Esophagus squamous epithelium (tissue), 5 donors: ENCODE measurements at places on chromosomes 3 and 15.

GRCh38 chr15:89004726-89005030 is 83.6 kb upstream of the ABHD2 start:
- DNase-seq: no peak

- no peak for DNase-seq
Measured at GRCh38 chr3:33277193-33277882, at the start of gene FBXL2. FBXL2 (plus strand) TSS chr3:33277442; CDS start chr3:33277513, 71 bp downstream.

- no peak for DNase-seq
Measured at GRCh38 chr3:51622868-51623267, 48.2 kb upstream of the TEX264 start.

DNA sequence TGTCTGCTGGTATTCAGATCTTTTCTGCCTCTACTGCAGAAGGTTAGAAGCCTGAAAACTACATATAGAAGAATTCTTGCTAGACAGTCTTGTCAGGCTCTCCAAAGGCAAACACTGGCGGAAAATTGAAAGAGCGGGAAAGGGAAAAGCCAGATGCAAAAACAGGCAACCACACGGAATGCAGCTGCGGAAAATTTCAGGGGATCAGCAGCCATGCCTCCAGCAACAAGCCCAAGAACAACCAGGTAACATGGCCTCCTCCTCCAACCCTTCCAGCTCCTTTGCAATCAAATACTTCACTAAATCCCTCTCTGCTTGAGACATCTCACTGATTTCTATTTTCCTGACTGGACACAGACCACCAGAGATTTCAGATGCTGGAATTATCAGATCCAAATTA is 9.6 kb downstream of the UBP1 start:
- DNase-seq: no peak

DNA sequence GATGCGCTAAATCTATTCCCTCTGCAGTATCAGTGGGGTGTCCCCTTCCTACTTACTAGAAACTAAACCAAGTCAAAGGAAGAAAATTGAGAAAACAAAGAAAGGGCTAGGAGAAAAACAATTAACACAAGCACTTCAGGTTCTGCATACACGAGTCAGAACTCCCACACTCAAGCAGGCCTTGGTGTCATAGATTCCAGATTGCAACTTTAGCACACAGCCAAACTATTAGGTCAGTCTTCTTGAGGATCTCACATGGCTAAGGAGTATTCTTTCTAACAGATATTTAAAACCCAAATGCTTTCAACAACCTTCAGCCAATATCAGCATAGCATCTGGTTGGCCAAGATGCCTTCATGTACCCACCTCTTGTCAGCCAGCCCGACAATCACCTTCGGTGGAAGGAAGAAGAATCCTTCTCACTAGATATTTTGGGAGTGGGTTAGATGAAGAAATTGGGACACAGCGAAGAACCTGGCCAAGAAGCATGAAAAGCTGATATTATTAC is 340.0 kb downstream of the VPS13C start:
- no peak for DNase-seq

DNA sequence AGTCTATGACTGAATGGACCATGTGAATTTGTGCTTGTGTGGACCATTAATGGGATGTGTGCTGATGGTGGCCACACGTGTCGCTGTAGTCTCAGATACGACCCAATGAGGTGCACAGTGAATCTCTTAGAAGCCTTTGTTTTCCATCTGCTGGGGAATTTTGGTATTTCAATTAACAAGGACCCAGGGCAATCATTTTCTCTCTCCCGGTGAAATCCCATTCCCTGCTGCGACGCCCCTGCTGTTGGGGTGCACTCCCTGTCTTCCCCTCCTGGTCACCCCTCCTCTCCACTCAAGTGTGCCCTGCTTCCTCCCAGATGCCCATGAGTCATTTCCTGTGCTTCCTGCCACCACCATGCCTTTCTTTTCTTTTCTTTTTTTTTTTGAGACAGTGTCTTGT is 32.7 kb downstream of the EBLN2 start:
- no peak for DNase-seq

GRCh38 chr15:43930079-43930478 is 103.3 kb downstream of the WDR76 start:
- DNase-seq: no peak

- no peak for DNase-seq
Measured at GRCh38 chr3:124520970-124521369, 209.3 kb upstream of the UMPS start.

DNA sequence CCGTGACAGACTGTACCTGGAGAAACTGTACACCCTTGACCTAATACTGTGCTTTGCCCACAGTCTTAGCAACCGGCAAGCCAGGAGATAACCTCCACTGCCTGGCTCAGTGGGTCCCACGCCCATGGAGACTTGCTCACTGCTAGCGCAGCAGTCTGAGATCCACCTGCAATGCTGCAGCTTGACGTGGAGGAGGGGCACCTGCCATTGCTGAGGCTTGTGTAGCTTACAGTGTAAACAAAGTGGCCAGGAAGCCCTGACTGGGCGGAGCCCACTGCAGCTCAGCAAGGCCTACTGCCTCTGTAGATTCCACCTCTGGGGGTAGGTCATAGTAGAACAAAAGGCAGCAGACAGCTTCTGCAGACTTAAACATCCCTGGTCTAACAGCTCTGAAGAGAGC is 189.3 kb downstream of the EDEM1 start:
- DNase-seq: no peak

GRCh38 chr15:94857466-94857865 is 626.1 kb downstream of the MCTP2 start:
- no peak for DNase-seq

GRCh38 chr15:48722764-48723661 is 77.5 kb upstream of the FBN1 start:
- no peak for DNase-seq

- no peak for DNase-seq
Measured at GRCh38 chr15:73325191-73325861, 43.4 kb downstream of the HCN4 start.

DNA sequence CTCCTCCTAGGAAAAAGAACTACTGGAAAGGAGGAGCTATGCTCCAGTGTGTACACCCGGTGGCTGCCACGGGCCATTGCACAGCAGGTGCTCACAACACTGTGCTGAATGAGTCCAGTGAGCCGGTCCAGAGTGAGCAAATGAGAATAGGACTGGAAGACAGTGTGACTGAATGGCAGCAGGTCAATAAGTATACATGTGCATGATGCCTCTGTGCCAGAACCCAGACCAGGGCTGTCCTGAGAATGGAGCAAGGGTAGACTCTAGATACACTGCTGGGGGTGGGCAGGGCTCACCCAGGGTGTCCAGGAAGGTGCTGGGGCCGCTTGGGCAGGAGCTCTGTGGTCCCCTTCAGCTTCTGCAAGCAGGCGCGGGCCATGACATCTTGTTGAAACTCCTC is 8.3 kb downstream of the POLG start:
- no peak for DNase-seq

GRCh38 chr3:23915537-23916108 is 1.2 kb downstream of the NKIRAS1 start:
- DNase-seq: no peak

GRCh38 chr3:11495948-11496557 is 147.7 kb downstream of the VGLL4 start:
- DNase-seq: no peak

DNA sequence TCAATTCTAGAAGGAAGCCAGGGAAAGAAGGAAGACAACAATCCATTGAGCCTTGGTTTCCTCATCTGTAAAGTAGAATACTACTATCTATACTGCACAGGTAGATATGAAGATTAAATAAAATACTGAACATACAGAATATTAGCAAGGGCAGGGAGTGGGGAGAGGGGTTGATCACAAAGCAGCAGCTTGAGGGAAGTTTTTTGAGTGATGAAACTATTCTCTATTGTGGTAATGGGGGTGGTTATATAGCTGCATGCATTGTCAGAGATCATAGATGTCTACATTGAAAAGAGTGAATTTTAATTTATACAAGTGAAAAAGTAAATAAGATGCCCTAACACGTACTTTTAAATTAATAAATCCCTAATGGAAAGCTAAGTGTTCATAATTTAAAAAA is 242.6 kb upstream of the LRTM1 start:
- no peak for DNase-seq

- no peak for DNase-seq
Measured at GRCh38 chr3:49780080-49780974, 6.0 kb downstream of the IP6K1 start.

DNA sequence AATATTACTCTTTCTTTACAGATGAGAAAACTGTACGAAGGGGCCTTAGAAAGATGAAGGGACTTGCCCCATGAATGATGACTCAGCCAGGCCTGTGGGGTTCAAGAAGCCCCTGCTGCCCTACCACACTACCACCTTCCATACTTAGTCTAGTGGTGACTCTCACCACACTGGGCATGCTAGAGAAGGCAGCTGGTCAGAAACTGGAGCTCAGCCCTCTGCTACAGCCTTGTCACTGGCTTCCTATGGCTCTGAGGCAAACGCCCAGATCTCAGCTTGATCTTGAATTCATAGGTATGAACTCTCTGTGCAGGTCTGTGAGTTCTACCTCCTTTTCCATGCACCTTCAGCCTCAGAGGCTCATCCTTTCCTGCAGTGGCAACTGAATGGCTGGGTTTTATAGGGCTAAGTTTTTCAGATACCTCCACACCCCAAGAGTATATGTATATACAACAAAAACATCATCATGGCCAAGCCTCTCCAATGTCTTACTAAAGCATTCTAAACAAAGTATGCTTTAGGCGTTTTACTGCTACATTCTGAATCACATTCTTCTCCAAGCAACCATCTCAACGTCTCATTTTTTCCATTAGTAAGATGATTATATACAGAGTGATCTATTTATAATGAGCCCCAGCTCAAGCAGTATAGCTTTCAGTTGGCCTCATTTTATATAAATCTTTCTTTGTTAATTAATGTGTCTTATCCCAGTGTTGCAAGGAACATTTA is 234.1 kb downstream of the GREM1 start:
- no peak for DNase-seq

GRCh38 chr3:52777959-52778805 is 783 bp downstream of the ITIH1 start:
- DNase-seq: no peak

GRCh38 chr3:14175383-14176037 is 2.9 kb downstream of the XPC start:
- no peak for DNase-seq

- no peak for DNase-seq
Measured at GRCh38 chr3:14319654-14320182, 82.7 kb upstream of the SLC6A6 start.

GRCh38 chr15:58805095-58805494 is 34.0 kb downstream of the MINDY2 start:
- no peak for DNase-seq

DNA sequence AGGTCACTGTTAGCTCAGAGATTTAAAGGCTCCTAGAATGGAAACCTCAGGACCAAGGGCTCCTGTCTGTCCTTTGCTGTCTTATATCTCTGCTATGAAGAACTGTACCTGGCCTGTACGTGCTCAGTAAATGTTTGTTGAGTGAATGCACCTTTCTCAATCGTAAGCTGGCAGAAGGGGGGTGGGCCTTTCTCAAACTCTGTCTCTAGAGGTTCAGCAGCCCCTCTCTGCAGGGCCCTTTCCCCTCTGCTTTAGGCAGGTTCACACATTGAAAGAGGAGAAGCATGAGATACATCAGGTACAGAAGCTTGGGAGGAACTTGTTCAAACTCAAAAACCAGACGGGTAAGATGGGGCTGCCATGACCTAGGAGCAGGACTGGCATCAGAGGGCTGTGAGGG is 155.6 kb downstream of the GOLGA6L4 start:
- no peak for DNase-seq

DNA sequence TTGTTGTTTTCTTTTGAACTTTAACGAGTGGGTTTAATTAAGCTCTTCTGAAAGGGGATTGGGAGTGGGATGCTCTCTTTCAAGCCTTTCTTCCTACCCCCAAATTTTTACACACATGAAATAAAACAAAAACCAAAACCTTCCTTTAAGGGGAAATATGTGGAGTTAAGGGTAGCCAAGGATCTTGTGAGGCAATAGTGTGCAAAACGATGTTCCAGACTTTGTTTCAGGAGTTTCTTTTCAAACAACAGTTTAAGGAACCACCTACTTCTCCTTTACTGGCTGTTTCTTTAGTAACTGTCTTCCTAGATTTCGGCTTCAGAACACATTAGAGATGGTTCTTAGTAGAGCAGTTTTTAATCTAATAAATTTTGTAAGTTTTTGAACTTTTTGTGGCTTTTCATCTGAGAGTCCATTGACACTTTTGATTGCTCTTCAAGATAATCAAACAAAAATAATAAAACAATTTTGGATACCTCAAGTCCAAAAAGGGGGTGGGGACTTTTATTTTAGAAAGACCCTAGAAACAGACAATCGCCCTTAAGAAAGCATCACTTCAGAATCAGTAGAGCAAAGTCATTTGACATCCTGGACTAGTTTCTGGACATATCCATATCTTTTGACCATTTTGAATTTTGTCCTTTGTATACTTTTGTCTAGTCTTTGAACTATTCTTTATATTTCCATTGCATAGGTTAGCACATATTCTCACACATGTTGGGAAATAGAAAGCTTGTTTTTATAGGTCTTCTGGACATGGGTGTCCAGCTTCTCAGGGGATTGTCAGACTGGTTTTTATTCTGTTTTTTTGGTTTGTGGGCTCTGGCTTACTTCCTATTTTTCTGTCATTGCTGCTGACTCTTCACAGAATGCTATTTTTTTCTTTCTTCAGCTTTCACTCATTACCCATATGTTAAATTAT is 6.0 kb downstream of the DIPK2A start:
- no peak for DNase-seq

GRCh38 chr3:135082706-135083105 is 287.6 kb downstream of the EPHB1 start:
- no peak for DNase-seq

DNA sequence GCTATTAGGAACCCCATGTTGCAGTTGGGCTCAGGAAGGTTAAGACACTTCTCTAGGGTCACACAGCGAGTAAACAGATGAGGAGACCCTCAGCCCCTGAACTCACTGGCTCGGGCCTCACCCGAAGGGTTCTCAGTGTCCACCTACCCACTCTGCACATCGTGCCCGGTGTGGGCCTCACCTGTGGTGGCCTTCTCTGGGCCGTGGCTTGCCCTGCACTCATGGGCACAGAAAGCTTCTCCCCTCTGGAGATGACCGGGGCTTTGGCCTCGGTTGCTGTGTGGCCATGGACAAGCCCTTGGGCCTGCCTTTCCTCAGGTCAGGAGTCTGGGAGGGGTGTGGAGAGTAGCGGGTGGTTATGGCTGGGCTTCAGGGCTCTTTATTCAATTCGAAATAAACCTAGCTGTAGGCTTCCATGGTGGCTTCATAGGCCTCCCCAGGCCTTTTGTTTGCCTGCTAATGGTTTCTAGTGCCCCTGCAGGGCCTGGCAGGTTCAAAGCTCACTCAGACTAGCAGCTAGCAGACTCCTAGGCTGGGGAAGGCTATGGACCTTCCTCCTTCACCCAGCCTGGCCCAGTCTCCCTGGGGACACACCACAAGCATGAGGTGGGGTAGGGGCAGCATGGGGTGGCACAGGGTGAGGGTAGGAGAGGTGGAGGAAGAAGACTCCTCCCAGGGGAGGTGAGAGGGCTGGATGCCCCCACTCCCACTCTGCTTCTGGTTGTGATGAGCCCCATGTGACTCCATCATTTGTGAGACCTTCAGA is 103.1 kb downstream of the LINGO1 start:
- DNase-seq: no peak
